ENCODE measurements at places on chromosomes 11 and 22.

GRCh38 chr22:47357493-47357892 is 595.0 kb downstream of the TBC1D22A start:
- no peak for DNase-seq

GRCh38 chr11:57049749-57050148 is 61.0 kb downstream of the OR5AK2 start:
- no peak for DNase-seq

DNA sequence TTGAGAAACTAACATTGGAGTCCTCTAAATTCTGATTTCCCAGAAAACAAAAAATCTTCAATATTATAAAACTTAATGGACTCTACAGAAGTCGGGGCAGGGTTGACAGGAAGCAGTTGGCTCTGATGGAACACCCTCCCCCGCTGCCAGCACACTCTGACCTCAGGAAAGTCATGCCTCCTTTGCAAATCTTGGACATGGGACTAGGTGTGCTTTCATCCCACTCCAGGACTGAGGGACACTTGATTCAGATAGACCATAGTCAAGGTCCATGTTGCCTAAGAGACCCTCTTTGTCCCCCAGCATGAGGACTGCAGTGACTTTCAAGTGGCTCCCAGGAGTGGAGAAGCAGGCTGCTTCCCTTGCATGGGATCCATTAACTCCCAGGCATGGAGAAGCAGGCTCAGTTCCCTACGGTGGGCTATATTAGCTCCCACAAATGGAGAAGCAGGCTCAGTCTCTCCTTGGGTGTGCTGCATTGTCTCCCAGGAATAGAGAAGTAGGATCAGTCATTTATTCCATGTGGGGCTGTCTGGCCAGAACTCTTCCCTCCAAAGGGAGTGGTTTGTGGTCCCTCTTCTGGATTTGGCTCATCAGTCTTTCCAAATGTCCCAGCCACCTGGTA is 38.3 kb downstream of the C22orf31 start:
- no peak for DNase-seq

DNA sequence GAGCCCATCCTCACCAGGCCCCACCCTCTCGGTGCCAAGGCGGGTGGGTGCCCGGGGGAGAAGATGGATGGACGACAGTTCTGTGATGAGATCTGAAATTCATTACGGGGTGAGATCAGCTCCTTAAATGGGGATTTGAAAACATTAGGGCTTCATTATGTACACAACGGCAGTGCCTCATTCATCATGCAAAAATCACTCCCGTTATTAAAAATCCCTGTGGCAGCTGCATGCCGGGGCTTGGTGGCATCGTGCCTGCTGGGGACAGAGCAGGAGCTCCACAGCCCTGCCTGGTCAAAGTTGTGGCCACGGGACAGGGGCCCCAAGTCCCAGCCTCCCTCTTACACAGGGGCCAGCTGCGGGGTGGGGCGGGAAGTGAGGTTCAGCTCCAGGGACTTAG is 20.2 kb downstream of the OTUB1 start:
- no peak for DNase-seq

- no peak for DNase-seq
Observed at GRCh38 chr11:83280256-83280655, 5.9 kb downstream of the CCDC90B start.
